ENCODE measurements at places on chromosomes 16 and 17.

DNA sequence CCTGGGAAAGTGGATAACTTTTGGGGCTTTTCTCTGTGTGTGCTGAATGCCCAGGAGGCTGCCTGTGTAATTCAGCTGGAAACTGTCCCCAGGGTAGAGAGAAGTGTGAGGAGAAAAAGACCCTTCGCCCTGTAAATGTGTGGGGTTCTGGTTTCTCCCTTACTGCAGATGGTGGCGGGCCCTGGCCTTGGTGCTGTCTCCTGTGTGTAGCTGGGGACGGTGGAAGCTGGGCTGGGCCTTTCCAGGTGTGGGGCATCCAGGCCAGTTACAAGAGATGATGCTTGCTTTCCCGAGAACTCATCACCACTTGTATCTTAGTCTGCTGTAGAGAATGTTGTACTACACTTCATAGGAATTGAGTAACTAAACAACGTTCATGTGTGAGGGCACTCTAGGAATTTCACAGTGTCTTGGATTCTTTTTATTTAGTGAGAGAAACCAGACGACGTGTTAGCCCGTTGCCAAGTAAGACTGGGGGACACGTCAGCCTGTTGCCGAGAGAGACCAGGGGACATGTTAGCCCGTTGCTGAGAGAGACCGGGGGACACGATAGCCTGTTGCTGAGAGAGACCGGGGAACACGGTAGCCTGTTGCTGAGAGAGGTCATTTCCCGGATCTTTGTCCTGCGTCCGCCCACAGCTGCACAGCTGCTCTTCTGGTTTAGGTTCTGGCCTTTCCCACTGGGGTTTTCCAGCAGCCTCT is 43.1 kb downstream of the TBCD start:
- no peak for DNase-seq

GRCh38 chr17:52376137-52376536 is 217.6 kb upstream of the CA10 start:
- DNase-seq, result no peak

- DNase-seq, result no peak
These were observed 643.6 kb downstream of the HS3ST4 start for GRCh38 chr16:26335236-26335853.

- no peak for DNase-seq
These were observed 11.3 kb downstream of the WDR45B start for GRCh38 chr17:82636626-82637598.

DNA sequence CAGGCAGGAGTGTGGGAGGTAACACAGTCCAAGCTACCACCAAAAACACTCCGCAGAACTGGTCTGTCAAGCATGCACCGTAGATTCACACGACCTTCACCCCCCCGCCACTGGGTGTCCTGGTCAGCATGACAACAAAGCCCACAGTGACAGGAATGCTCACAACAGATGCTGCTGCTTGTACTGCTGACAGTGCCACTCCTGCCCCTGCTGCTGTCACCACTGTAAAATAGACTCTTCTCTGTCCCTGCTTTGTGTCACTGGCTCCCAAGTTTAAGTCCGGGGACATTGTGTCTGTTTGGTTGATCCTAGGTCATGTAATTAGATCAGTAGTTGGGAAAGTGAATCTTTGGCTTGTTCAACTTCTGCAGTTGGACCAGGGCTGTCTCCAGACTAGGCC is 7.0 kb upstream of the ODF4 start:
- DNase-seq, result no peak

DNA sequence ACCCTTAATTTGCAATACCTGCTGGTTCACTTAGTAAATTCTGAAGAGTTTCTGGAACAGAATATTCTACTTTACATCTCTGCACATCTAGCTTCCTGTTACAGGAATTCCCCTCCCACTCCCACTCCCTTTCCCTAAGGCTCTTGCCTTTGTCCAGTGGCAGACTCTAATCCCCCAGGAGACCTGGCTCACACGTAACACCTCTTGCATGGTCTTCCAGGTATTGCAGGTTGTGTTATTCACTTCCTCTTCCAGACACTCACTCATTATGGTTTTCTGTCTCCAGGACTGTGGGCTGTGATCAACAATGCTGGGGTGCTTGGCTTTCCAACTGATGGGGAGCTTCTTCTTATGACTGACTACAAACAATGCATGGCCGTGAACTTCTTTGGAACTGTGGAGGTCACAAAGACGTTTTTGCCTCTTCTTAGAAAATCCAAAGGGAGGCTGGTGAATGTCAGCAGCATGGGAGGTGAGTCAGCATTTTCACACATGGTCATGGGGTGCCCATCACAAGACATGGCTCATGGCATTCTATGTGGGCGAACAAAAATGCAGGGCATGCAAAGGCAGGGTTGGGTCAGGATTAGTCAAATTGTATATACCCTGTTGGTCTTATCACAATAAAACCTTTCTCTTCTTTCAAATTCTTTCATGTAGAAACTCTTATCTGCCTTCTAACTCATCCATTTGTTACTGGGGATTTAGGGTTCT is 35.8 kb downstream of the HSD17B2 start:
- no peak for DNase-seq

Data from NCI-H1048 (cell line).